ENCODE measurements at places on chromosomes 3 and 15.
A peak's percentile ranks its signal among the peaks of the same experiment; 100 is the strongest.

DNA sequence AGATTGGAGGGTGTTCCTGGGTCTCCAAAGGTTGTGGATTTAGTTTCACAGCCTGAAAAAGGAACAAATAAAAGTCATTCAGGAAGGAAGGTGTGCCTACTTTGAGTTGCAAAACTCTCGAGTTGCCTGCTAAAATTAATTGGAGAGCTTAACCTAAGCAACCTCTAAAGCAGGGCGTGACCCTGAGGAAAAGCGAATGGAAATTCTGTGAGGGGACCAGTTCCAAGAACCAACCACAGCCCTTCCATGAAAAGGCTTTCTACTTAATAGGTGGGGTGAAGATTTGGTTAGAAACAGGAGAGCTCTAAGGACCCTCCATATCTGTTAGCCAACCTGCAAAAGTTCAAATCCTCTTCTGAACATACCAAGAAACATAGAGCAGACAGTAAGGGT lies 1.5 kb downstream of the CD80 start:
- no peak for DNase-seq

DNA sequence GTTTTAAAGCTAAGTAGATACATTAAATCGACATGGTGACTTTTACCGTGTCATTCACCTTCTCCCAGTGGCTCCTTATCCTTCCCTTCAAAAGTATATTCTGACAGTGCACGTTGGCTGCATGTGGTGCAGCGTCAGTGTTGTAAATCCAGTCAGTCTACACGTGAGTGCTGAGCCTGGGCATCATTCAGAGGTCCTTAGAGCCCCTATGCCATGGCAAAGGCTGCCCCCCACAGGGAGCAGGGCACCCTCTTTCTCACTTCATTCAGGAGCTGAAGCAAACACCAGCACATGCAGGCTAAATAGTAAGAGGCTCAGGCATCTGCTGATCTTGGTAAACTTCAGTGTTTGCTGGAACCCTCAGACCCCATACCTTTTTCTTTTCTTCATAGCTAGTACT lies 43.3 kb downstream of the RASGRP1 start:
- DNase-seq, result no peak

DNA sequence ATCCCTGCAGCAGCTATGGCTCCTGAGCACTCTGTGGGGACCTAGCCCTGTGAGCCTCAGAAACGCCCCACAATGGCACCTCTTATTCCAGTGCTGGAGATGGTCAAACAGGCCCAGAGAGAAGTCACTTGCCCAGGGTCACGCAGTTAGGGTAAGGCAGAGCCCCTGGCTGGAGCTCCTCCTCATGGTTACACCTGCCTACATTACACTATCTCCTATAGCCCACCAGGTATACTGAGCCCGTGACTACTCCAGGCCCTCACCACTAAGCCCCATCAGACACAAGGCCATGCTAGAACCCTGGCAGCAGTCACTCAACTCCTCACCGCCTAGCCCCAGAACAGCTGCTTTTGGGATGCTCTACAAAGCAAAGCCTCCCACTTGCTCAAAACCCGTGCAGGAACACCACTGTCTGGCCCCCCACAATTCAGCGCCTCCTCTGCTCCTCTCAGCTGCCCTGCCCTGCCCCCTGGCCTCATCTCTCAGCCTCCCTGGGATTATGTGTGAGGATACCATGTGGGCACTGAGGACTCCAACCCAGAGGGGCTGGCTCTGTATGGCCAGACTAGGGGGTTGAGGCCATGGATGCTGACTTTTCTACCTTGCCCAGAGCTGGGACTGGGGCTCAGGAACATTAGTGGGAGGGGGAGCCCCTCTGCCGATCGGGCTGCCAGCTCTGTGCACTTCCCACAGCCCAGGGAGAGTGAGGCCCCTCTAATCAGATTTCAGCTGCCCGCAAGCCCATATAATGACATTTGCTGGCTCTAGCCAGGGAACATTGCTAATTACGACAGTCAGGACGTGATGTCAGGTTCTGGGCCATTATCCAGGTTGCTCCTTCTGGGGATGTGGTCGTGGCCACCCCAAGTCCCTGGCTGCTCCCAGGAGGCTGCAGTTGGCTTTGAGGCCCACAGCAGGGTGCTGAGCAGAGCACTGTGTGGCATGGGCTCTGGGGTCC lies 4.0 kb downstream of the NT5DC2 start:
- peak; percentile 59 for DNase-seq

- no peak for DNase-seq
These were observed 59.6 kb upstream of the TSC22D2 start for GRCh38 chr3:150348500-150348899.

Data from psoas muscle (tissue), 8 donors.